Upper lobe of left lung (tissue), 6 donors: ENCODE measurements at places on chromosomes 1 and 21. TPM values are rescaled to one million over a fixed set of nuclear protein-coding genes. Genes with fewer than 3 reads are reported as not detected.

The FUCA1 gene
- 22.6 TPM for total RNA-seq

The INKA2 gene
- total RNA-seq: 7.5 TPM

DNA sequence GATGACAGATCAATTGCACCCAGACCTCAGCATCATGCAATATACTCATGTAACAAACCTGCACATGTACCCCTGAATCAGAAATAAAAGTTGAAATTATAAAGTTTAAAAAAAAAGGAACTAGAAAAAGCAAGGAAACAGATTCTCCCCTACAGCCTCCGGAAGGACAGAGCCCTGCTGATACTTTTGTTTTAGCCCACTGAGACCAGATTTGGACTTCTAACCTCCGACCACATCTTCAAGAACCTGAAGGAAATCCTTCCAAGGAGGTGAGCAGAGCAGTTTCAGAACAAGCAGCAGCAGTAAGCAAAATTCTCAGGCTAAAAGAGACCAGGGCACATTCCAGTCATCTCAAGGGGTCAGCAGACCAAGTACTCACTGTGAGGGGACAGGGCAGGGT is 54.5 kb downstream of the TM2D1 start:
- no peaks in the 10 kb centered on the region for H3K4me1 ChIP-seq
- H3K27me3 ChIP-seq: no peaks in the 10 kb centered on the region
- no peak overlapping the region for H3K27ac ChIP-seq
- no peaks in the 10 kb centered on the region for H3K36me3 ChIP-seq

GRCh38 chr1:66283622-66284041 is 250.3 kb upstream of the SGIP1 start:
- H3K4me3 ChIP-seq: no peak overlapping the region
- H3K4me1 ChIP-seq: peaks cover 32% of the 10 kb centered on the region
- peak overlapping the region; percentile 47 for H3K27ac ChIP-seq
- no peaks in the 10 kb centered on the region for H3K36me3 ChIP-seq
- DNase-seq: no peak
- H3K27me3 ChIP-seq: no peaks in the 10 kb centered on the region

GRCh38 chr1:248730507-248731335 is 24.8 kb downstream of the LYPD8 start:
- H3K4me1 ChIP-seq: no peaks in the 10 kb centered on the region
- no peak for DNase-seq
- no peak overlapping the region for H3K4me3 ChIP-seq
- no peaks in the 10 kb centered on the region for H3K36me3 ChIP-seq

DNA sequence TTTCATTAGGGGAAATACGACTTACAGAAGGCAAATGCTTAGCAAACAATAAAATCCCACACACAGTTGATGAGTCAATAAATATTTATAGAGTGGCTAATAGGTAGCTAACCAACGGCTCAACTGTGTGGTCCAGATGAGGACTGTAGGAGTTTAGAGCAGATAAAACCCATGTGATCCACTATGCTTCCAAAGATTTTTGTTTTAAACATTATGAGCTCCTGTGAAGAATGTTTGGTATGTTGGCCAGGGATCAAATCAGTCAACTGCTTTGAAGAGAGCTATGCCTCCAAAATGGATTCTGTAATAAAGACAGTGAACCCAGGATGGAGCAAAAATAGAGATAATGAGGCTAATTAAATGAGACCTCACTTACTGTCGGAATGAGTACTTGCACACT is 72.3 kb upstream of the COL11A1 start:
- H3K36me3 ChIP-seq: no peaks in the 10 kb centered on the region
- H3K27me3 ChIP-seq: no peaks in the 10 kb centered on the region
- no peak for DNase-seq
- H3K4me1 ChIP-seq: no peaks in the 10 kb centered on the region
- no peak overlapping the region for H3K4me3 ChIP-seq

DNA sequence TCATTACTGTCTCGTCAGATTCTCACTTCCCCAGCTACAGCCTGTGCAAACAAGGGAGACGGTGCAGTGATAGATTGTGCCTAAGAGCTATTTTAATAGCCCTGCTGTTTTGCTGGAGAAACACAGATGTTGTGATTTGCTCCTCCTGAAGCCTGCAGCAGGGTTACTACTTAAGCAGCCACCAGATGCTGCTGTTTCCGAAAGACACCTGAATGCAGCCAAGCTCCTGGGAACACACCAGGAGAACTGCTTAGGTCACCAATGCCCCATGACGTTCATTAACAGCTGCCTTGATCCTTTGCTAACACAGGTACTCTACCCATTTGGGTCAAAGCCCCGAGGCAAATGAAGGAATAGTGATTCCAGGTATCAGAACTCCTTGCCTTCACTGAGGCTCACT is 411.8 kb upstream of the DAB1 start:
- DNase-seq: no peak
- H3K4me1 ChIP-seq: no peaks in the 10 kb centered on the region
- H3K36me3 ChIP-seq: no peaks in the 10 kb centered on the region
- H3K4me3 ChIP-seq: no peak overlapping the region
- no peaks in the 10 kb centered on the region for H3K27me3 ChIP-seq

The GREM2 gene
- total RNA-seq: 0.26 TPM

DNA sequence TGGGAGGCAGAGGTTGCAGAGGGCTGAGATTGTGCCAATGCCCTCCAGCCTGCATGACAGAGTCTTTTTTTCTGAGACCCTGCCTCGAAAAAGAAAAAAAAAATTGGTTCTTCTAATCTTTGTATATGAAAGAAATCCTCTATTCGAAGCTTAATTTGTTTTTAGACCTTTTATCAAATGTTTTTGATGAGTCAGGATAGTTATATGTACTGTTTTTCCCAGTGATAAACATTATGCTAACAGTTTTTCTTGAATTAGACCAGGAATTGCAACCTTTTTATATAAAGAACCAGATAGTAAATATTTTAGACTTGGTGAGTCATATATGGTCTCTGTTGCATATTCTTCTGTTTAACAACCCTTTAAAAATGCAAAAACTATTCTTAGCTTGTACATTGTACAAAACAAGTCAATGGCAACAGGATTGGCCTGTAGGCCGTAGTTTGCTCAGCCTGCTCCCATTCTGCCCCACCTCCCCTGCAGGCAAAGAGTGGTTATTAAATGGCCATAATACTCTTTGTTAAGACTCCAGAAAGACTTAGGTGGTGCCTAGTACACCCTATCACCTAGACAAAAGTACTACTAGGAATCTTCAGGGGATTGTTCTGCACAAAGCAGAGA is 45.2 kb downstream of the LYST start:
- no peaks in the 10 kb centered on the region for H3K4me1 ChIP-seq
- H3K4me3 ChIP-seq: no peak overlapping the region
- H3K27me3 ChIP-seq: no peaks in the 10 kb centered on the region
- no peaks in the 10 kb centered on the region for H3K36me3 ChIP-seq
- no peak for DNase-seq

The TMEM82 gene
- total RNA-seq: not detected

- H3K27ac ChIP-seq: no peak overlapping the region
- no peaks in the 10 kb centered on the region for H3K36me3 ChIP-seq
- H3K4me3 ChIP-seq: no peak overlapping the region
- H3K4me1 ChIP-seq: no peaks in the 10 kb centered on the region
- no peak for DNase-seq
- H3K27me3 ChIP-seq: no peaks in the 10 kb centered on the region
Measured at GRCh38 chr1:169196581-169196980, 90.1 kb downstream of the ATP1B1 start.

- no peaks in the 10 kb centered on the region for H3K36me3 ChIP-seq
- no peaks in the 10 kb centered on the region for H3K27me3 ChIP-seq
- no peak overlapping the region for H3K27ac ChIP-seq
- no peaks in the 10 kb centered on the region for H3K4me1 ChIP-seq
- no peak overlapping the region for H3K4me3 ChIP-seq
Measured at GRCh38 chr1:115537415-115537814, 104.4 kb upstream of the VANGL1 start.

GRCh38 chr1:3914911-3915310 is 14.8 kb upstream of the C1orf174 start:
- H3K36me3 ChIP-seq: no peaks in the 10 kb centered on the region
- peaks cover 2% of the 10 kb centered on the region for H3K4me1 ChIP-seq
- DNase-seq: no peak
- H3K4me3 ChIP-seq: no peak overlapping the region

The VSIG8 gene
- total RNA-seq: not detected

DNA sequence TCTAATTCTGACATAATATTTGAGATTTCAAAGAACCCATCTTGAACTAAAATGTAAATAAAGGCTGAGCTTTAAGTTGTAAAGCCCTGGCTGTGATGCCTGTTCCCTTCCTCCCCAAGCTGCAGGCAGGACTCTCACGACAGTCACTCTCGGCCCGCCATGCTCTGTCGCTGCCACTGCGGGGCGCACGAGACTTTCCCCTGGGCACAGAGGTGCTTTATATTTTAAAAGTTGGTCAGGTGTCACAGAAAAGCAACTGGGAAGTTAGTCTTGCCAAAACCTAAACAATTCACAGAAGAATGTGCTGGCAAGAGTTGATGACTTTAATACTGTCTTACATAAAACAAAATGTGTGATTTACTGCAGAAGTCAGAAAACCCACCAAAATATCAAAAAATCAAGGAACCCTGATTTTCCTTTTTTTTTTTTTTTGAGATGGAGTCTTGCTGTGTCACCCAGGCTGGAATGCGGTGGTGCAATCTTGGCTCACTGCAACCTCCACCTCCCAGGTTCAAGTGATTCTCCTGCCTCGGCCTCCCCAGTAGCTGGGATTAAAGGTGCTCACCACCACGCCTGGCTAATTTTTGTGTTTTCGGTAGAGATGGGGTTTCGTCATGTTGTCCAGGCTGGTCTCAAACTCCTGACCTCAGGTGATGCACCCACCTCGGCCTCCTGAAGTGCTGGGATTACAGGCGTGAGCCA is 10.7 kb downstream of the LRRC47 start:
- DNase-seq: no peak
- H3K27ac ChIP-seq: no peak overlapping the region
- no peak overlapping the region for H3K4me3 ChIP-seq
- H3K4me1 ChIP-seq: no peaks in the 10 kb centered on the region

The PGLYRP3 gene
- total RNA-seq: not detected

The MPC2 gene
- 11.5 TPM for total RNA-seq

The GCLM gene
- 13.4 TPM for total RNA-seq

DNA sequence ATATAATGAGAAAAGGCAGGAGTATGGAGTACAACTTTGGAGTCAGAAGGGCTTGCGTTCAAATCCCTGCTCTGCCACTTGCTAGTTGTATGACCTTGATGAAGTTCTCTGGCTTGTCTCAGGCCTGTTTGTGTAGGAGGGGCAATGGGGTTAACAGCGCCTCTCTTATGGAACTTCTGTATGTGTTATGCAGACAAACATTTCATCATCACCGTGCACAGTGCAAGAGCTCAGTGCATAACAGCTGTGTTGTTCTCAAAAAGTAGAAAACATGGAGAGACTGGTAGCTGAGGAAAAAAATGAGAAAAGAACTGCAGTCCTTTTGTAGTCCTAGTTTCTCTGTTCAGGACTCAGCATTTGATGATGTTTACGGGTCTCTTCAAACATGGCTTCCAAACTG is 10.4 kb upstream of the ZNF648 start:
- H3K27me3 ChIP-seq: no peaks in the 10 kb centered on the region
- no peak overlapping the region for H3K4me3 ChIP-seq
- no peak overlapping the region for H3K27ac ChIP-seq
- DNase-seq: no peak

DNA sequence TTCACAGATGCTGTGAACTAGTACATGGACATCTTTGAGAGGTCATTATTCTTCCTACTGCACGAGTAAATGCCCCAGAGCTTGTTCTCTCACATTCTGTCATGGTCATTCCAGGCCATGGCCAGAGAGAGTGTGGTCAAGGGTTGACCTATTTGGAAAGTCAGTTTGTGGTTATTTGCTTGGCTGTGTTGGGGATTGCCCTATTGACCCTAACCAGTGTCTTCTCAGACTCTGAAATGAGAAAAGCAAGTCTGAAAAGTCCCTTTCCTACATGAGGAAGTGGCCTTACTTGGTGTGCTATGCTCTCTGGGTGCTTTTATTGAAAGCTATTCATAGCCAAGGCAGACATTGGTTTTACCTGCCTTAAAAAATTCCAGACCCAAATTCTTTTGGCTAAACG is 26.6 kb downstream of the CLIC6 start:
- H3K36me3 ChIP-seq: no peaks in the 10 kb centered on the region
- no peak overlapping the region for H3K27ac ChIP-seq
- DNase-seq: no peak

DNA sequence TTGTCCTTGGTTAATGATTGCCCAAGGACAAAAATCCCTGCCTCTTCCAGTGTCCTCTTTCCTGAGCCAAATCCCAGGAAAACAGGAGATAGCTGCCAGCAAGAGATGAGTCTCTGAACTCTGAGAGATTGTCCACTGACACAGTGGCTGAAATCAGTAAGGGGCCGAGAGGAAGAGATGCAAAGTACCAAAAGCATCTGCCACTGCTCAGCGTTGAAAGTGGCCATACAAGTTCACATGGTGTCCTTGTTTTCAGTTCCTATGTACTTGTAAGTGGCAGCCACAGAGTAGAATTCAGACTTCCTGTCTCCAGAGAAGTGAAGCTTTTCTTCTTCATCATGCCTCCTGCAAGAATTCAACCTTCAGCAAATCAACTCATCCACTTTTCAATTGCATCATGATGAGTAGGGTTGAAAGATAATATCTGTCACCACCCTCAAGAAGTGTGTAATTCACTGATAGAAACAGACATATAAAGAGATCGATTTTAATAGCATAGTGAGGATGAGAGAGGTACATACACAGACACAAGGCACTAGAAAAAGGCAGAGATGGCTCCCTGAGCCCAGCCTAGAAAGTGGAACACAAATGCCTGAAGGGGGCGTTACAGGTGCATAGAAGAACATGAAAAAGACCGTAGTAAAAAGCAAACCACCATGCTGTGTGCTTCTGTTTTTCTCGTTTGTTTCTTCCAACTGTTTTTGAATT is 185.8 kb downstream of the MRPL39 start:
- no peak overlapping the region for H3K4me3 ChIP-seq
- no peaks in the 10 kb centered on the region for H3K4me1 ChIP-seq
- no peak for DNase-seq
- no peak overlapping the region for H3K27ac ChIP-seq

DNA sequence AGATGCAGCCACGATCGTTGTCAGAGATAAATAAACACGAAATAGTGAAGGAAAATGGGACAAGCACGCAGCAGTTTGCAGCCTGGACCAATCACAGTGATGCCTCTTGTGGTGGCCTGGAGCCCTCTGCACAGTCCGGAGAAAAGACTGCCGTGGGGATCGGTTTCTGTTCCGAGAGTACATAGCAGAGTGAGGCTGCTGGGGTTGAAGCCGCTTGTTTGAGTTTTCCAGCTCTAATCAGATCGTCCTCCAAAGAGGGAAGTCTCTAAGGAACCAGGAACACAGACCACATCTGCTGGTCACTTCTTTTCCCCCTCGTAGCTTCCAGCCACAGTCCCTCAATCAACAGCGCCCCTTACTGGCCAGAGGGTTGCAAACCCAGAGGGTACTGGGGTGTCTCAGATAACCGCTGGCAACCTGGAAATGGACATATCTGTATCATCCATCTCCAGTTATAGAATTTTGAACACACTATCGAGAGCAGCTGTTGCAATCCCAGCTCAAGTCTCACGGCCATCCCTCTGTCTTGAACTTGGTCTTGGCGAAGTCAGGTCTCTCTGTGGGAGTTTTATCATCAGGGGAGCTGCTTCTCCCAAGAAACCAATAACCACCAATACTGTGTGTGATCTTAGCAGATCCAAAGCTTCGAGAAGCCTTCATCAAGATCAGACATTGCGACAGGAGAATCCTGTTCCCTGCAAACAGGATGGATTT is 57.4 kb downstream of the OLIG1 start:
- H3K36me3 ChIP-seq: no peaks in the 10 kb centered on the region
- no peak overlapping the region for H3K27ac ChIP-seq
- H3K4me1 ChIP-seq: no peaks in the 10 kb centered on the region
- DNase-seq: no peak

- DNase-seq: no peak
- no peaks in the 10 kb centered on the region for H3K36me3 ChIP-seq
- peaks cover 16% of the 10 kb centered on the region for H3K4me1 ChIP-seq
- H3K27me3 ChIP-seq: no peaks in the 10 kb centered on the region
Measured at GRCh38 chr1:89908672-89909436, 86.1 kb upstream of the ZNF326 start.

The CFAP45 gene
- 8.9 TPM for total RNA-seq
